ENCODE measurements at places on chromosomes 5 and 9.

DNA sequence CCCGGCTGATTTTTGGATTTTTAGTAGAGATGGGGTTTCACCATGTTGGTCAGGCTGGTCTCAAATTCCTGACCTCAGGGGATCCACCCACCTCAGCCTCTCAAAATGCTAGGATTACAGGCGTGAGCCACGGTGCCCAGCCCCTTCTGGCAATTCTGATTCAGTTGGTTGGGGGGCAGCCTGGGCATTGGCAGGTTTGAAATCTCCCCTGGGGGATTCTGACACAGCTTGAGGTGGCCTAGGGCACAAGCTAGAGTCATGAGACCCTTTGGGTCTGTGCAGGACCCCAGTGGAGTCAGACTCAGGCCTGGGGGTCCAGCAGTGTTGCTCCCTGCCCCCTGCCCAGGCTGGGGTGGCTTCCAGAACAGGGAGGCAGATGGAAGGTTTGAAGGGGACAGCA is 239.8 kb downstream of the PBX3 start:
- DNase-seq, result no peak

- DNase-seq, result no peak
These were observed 146.7 kb downstream of the ACTL7B start for GRCh38 chr9:108709126-108709525.

- no peak for DNase-seq
These were observed 188.9 kb downstream of the NSG2 start for GRCh38 chr5:174234388-174234787.

DNA sequence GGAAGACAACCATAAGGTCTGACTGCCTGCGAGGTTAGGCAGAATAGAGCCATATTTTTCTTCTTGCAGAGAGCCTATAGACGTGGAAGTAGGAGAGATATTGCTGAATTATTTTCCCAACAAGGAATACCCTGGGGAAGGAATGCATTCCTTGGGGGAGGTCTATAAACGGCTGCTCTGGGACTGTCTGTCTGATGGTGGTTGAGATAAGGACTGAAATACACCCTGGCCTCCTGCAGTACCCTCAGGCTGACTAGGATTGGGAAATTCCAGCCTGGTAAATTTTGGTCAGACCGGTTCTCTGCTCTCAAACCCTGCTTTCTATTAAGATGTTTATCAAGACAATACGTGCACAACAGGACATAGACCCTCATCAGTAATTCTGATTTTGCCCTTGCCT is 617.5 kb upstream of the GRIN3A start:
- DNase-seq, result no peak

GRCh38 chr5:87411973-87412629 is 629 bp downstream of the CCNH start:
- DNase-seq, result no peak

DNA sequence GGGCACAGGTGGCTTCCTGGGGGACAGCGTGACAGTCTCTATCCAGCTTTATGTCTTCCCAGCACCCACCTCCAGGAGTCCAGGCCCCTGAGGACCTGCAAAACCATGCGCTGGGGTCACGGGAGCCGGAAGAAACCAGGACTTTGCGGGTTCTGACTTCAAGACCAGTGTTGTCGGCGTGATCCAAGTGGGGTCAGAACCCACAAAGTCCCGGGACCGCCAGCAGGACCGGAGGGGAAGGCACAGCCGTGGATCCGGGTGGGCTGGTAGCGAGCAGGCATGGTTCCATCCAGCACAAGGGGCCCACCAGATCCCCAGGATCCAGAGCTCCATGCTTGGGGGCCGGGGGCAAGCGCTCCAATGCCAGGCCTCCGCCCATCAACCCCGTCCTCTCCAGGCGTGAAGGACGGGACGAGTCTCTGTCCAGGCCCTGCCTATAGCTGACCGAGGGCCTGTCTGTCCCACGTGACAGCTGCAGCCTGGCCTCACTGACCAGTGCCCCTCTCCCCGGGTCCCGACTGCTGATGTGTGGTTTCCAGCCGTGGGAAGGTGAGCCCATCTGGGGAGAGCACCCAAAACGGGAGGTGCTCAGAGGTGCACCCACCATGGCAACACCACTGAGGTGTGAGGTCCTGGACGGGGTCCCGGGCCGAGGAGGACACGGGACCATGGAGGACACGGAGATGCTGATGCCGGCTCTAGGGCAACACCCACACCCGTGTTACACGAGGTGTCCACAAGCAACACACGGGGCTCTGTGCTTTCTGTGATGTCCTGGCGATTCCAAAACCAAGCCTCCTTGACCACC is 48.9 kb downstream of the SLC12A7 start:
- DNase-seq, result no peak

GRCh38 chr5:34655354-34655991 is 655 bp upstream of the RAI14 start:
- no peak for DNase-seq

GRCh38 chr9:120841930-120842684 is 615 bp downstream of the PSMD5 start:
- no peak for DNase-seq

DNA sequence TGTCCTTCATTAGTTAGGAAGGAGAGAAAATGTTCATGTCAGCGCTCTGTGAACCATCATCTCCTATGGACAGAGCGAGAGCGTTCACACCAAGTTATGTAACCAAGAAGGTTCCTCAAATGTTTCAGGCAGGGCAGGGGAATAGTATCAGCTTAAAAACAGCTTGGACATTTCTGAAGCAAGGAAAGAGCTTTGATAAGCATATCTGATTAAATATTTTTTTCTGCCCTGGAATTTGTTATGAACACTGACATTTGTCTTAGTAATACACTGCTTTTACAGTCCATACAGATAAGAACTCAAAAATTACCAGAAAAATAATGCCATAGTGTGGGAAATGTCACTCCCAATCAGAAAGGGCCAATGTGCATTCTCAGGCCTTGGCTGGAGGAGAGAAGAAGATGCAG is 66.3 kb upstream of the LIFR start:
- DNase-seq, result no peak

- DNase-seq, result no peak
These were observed 56.3 kb upstream of the ITGA1 start for GRCh38 chr5:52731274-52732027.

DNA sequence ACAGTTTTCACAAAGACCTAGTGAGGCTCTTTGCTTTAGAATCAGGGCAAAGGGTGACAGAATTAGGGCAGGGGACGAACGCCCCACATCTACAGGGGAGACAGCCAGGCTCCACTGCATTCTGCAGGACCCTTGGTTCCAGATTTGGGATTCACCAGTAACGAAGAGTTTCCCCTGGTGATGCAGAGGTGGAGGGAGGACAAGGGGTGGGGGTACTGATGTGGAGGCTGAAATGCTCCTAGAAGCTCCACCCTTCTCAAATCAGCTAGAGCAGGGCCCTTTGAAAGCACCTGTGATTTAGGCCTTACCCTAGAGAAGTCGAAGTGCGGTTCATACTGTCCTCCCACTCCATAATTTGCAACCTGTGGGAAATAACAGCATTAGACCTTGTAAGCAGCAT is 29.1 kb downstream of the P4HA2 start:
- DNase-seq, result no peak

- DNase-seq, result no peak
These were observed 430.6 kb downstream of the ZNF608 start for GRCh38 chr5:124315741-124316415.

GRCh38 chr9:92807757-92808725 is 43.4 kb upstream of the BICD2 start:
- DNase-seq, result no peak

- DNase-seq, result no peak
These were observed 159.7 kb downstream of the PBX3 start for GRCh38 chr9:125906893-125907292.

DNA sequence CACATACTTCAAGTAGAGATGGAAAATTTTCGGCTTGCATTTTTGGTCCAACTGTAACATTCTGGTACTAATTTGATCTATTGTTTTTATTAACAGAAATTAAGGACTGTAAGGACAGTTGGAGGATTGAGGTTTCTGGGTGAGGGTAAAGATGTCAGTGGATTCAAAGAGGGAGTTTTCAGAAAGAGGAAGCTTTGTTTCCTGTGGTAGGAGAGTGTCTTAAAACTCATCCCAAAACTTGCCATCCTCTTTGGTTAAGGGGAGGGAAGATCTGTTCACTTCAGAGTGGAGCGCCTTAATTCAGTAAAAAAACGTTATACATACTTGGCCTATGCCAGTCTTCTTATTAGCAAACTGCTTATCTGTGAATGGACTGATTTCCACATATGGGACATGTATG is 13.8 kb downstream of the CNTRL start:
- DNase-seq, result no peak

DNA sequence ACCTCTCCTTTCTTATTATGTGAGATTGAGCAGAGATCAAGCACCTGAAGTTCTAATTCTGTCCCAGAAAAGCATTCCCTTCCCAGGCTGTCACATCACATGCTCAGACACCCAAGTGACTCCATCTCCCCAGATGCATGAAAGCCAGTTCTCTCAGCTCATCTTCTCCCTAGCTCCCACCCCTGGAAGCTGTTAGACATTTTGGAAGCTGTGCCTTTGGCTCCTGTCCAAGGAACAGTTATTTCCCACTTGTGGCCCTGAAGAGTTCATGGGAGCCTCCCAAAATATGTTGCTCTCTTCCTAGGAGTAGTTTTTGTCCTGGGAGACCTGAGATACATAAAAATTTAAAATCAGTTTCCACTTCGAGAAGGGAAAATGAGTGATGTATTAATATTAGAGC is 161.4 kb upstream of the GAS1 start:
- no peak for DNase-seq

DNA sequence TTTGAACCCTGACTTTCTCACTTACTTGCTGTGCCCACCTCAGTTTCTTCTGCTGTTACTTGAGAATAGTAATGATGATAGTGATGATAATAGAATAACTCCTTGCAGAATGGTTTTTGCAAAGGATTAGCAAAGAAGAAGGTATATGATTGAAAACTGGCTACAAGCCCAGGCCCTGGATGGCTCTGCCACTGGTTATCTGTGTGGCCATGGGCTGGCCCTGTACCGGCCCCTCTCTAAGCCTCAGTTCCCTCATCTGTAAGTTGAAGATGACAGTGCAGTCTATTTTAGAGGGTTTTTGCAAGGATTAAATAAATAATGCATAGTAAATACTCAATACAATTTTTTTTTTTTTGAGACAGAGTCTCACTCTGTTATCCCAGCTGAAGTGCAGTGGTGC is 6.2 kb downstream of the TTLL11 start:
- no peak for DNase-seq

- DNase-seq, result no peak
These were observed 66.3 kb downstream of the FBXL7 start for GRCh38 chr5:15566306-15566705.

DNA sequence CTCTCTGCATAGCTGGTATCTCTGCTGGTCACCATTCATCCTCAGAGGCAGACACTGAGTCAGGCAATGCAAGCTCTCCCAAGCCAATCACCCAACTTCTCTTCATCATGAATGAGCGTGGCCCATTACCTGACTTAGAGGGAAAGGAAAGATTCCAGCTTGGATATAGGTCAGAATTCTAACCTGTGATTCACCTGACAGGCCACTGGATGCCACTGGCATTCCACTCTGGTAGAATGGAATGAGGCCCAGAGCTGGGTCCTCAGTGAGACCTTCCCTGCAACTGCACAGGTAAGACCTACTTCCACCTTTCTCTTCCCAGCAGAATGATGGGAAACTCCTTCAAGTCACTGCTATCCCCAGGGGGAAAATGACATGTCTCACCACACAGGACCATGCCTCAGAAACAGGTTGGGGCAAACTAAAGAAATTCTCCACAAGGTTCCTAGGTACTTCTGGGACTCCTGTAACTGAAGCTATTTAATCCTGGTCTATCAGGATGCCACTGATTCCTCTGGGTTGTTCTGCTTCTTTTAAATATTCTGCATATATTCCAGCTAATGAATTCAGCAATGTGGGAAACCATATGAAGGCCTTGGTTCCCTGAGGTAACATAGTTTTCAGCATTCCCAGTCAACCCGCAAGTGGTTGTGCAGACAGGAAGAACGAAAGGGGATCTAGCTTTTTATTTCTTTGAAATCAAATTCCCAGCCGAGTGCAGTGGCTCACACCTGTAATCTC is 62.0 kb downstream of the SUSD1 start:
- DNase-seq, result no peak

- no peak for DNase-seq
These were observed 93.9 kb downstream of the SNX18 start for GRCh38 chr5:54611290-54611951.

DNA sequence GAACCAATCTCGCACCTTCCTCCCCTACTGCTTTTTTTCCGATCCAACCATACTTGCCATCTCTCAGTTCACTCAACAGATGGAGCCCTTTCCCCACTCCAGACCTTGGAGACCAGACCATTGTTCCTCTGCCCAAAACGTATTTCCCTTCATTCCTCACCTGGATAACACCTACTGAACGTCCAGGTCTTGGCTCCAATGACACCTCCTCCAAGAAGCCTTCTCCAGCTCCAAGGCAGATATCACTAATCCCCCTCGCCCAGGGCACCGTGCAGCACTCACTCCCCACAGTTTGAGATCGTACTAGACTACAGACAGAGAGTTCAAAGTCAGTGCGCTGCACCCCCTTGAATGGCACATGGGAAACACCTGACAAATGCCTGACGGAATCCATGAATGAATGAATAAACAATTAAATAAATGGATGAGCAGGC is 47.1 kb upstream of the AKNA start:
- DNase-seq, result no peak
